ENCODE measurements at places on chromosomes 12 and 14.

DNA sequence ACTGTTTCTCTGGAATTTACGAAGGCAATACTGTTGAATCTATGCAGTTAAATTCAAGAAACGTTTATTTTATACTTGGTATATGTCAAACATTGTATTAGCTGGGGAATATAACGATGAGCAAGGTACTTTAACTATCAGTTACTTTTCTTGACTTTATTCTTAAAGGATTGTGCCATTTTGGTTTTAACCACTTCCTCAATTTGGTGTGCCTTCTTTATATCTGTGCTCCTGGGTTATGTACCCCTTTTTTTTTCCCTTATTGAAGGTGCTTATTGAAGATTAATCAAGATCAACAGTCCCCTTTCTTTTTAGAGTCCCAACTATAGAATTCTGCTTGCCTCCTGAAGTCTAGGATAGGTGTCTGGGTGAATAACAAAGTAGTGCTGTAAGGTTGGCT, 5.8 kb downstream of the RAB21 start:
- no peak for DNase-seq

GRCh38 chr14:88904864-88905263, 80.4 kb downstream of the TTC8 start:
- DNase-seq = no peak

DNA sequence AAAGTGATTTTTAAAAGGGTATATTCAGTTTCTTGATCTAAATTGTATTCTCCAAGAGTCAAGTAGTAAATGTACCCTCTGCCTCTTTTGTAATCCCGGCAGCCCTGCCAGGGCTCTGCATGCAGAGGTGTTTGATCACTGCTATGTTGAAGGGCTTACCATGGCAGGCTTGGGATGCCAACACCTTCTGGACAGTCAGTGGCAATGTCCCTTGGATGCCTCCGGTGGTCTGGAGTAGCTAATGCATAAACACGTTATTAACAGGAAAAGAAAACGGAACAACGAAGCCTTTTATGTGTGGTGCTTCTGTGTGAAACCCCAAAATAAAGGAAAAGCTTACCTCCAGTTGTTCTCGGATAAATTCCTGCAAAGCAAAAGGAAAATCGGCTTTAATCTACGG, 19.9 kb downstream of the EIF2B2 start:
- DNase-seq = no peak

- DNase-seq = no peak
Measured at GRCh38 chr14:99878563-99878962, 85.3 kb downstream of the EML1 start.

GRCh38 chr14:71749613-71750238, 182.5 kb upstream of the RGS6 start:
- no peak for DNase-seq

GRCh38 chr14:64725261-64725815, 21.1 kb downstream of the PLEKHG3 start:
- no peak for DNase-seq

GRCh38 chr12:958588-959123, 9.2 kb upstream of the RAD52 start:
- no peak for DNase-seq

- no peak for DNase-seq
Measured at GRCh38 chr12:88955531-88955930, 375.3 kb upstream of the KITLG start.

- DNase-seq = peak; percentile 43
Measured at GRCh38 chr12:4027412-4027811, 154.2 kb upstream of the PARP11 start.

DNA sequence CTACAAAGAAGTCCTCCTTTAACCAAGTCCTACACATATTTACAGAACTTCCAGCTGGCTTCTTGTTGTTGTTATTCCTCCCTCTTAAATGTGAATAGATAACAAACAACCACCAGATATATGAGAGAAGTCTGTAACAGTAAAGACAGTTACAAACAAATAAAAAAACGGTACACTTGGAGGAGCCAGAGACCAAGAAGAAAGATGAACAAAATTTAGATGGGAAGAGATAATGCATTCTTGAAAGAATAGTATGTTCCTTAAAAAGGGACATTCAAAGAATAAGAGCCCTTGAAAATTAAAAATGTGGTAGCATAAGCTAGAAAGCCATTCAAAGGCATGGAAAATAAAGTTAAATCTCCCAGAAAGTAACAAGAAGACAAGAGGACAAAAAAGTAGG, 25.9 kb downstream of the SLCO1A2 start:
- DNase-seq = no peak

- DNase-seq = no peak
Measured at GRCh38 chr12:113422030-113422885, at the start of gene SDSL. SDSL (plus strand) TSS chr12:113422380; CDS start chr12:113427983, 5,603 bp downstream.

DNA sequence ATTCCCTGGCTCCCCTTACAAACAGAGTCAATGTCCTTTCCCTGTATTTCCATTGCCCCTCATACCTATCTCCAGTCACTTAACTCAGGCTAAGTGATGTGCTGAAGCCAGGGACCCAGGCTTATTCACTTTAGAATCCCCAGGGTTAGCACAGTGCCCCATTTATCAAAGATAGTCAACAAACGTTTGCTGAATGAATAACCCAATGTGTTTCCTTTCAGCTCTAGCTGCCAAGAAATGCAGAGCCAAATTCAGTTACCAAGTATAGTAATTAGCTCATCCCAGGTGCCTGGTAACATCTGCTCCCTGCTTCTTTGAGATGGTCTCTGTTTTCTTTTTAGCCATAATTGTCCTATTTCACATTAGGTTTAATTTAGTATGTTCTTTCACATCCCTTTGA, 189.5 kb downstream of the PHLDA1 start:
- DNase-seq = no peak

DNA sequence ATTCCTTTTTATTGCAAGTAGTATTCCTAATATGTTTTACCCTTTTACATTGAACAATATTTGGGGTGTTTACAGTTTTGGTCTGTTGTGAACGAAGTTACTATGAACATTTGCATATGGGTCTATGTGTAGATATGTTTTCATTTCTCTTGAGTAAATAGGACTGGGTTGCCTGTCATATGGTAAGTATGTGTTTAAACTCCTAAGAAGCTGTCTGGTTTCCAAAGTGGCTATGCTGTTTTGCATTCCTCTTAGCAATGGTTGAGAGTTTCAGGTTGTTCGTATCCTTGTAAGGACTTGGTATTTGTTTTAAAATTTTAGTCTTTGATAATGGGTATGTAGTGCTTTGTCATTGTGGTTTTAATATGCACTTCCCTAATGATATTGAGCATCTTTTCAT, 6.3 kb downstream of the METAP2 start:
- no peak for DNase-seq

- DNase-seq = no peak
Measured at GRCh38 chr12:128316973-128317526, 50.1 kb downstream of the TMEM132C start.

- no peak for DNase-seq
Measured at GRCh38 chr12:89645434-89645833, 63.2 kb downstream of the ATP2B1 start.

DNA sequence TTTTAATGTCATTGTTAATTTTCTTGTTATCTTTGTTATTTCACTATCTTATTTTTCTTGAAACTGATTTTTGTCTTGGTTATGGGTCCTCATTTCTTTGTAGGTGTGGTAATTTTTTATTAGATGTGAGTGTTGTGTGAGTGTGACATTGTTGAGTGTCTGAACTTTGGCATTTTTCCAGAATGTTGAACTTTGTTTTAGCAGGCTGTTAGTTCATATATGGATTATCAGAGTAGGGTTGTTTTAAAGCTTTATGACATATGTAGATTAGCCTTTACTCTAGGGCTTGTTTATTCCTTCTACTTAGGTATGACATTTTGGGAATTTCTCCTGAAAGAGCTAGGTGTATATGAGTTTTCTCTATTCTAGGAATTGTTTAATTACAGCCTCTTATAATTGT, 103.9 kb downstream of the ARID2 start:
- DNase-seq = no peak

GRCh38 chr14:50860478-50861086, 11.3 kb upstream of the ABHD12B start:
- DNase-seq = peak; percentile 83

DNA sequence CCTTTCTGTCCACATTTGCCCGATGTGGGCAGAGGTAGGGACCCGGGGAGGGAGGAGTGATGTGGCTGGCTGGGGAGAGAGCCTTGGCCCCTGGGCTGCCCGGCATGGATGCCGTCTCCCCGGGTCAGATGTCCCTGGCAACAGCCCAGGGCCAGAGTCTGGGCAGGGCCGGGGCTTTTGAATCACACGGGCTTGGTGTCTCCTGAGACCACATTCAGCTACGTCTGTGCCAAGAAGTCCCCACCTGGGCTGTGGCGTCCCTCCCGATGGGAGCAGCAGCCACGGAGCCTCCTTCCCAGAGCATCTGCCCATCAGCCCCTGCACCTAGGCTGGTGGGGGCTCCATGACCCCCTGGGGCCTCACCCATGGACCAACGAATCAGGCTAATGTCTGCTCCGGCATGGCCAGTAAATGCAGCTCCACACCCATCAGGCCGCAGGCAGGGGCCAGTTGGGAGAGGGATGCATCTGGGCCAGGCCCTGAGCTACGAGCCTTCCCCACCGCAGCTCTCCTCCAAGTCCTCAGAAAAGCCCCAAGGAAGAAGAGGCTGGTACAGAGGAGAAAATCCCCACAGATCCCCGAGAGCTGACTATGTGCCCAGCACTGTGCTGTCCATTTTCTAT, 109.4 kb downstream of the RFLNA start:
- no peak for DNase-seq

- DNase-seq = no peak
Measured at GRCh38 chr12:52255926-52256583, 18.4 kb upstream of the KRT86 start.

- DNase-seq = no peak
Measured at GRCh38 chr14:89641495-89642175, 224.6 kb upstream of the FOXN3 start.

- DNase-seq = no peak
Measured at GRCh38 chr12:39830852-39831520, 211.4 kb upstream of the ABCD2 start.

DNA sequence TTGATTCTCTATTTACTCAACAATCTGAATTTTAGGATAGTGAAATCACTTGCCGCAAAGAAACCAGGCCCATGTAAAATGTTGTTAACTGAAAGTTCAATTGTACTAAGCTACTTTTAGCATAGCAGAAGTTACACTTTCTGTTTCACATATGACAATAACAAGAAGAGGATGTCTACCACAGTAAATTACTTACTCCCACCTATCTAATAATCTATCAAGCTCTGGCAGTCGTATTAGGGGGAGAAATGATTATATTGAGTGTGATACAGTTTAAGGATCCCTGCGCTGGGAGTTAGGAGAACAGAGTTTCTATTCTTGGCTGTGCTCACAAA, 66.5 kb upstream of the CAND1 start:
- DNase-seq = no peak
